Fibroblast of skin of back (primary cell): ENCODE measurements at places on chromosomes 2 and 18.

- no peak for DNase-seq
Measured at GRCh38 chr2:106144621-106145331, 49.3 kb downstream of the UXS1 start.

DNA sequence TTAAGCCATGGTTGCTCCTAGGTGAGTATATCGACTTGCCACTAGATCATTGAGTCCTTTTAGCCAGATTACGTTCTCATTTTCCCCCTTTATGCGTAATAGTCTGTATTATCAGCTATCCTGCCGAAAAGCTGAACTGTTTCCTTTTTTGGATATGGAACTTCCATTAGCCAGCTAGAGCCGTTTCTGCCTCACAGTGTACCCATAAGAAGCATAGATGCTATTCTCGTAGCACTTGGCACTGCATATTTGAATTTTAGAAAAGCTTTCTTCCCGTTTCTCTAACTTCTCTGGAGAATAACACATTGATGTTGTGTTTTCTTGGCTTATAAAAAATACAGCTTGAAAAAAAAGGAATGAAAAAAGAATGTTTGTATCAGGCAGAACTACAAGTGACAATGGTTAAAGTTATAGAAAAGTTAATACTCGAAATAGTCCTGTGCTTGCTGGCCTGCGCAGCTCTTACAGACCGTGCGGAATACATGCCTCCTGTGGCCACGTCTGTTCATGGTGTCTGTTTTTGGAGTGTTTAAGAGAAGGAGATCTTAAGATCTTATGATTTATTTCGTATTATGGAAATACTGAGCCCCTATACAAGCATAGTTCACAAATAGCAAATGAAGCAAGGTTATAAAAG, 710 bp downstream of the DUSP19 start:
- DNase-seq = no peak

DNA sequence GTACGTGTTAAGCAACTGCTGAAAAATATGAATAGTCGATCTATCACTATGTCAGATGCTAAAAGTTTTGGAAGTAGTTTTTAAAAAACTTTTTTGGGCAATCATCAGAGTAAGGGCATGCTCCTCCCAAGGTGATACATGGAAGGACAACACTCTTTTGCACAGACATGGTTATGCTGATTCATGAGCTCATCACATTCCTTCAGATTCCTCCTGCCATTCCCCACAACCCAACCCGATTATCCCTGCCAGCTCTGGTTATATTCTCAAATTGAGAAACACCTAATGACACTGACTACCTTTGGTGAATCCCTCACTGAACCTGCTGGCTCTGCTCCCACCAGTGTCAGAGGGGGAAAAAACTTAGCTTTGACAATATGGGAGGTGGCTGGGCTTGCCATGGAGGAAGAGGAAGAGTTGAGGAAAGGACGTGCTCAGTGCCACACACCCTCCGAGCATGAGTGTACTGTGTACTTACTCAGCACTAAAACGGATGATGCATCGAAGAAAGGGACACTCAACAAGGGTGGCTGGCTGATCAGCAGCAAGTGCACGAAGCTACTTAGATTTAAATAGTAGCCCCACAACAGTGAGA, 83.9 kb upstream of the RNU4ATAC start:
- no peak for DNase-seq

GRCh38 chr2:10220902-10221391, 81.8 kb upstream of the HPCAL1 start:
- DNase-seq = no peak

- DNase-seq = no peak
Measured at GRCh38 chr2:215411941-215412743, 23.7 kb downstream of the FN1 start.

DNA sequence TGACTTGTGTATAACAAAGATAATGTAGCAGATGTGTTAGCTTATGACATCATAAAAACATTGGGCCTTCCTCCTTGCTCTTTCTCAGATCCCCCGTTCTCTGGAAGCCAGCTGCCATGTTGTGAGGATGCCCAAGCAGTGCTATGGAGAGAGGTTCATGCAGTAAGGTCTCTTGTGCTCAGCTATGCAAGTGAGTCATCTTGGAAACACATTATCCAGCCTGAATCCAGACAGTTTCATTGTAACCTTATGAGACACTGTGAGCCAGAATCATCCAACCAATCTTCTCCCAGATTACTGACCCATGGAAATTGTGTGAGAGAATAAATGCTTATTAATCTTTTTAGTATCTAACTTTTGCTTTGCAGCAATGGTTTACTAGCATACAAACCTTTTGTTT, 60.8 kb downstream of the ST6GAL2 start:
- peak; percentile 56 for DNase-seq

- no peak for DNase-seq
Measured at GRCh38 chr2:98142106-98142791, 55.3 kb downstream of the VWA3B start.

DNA sequence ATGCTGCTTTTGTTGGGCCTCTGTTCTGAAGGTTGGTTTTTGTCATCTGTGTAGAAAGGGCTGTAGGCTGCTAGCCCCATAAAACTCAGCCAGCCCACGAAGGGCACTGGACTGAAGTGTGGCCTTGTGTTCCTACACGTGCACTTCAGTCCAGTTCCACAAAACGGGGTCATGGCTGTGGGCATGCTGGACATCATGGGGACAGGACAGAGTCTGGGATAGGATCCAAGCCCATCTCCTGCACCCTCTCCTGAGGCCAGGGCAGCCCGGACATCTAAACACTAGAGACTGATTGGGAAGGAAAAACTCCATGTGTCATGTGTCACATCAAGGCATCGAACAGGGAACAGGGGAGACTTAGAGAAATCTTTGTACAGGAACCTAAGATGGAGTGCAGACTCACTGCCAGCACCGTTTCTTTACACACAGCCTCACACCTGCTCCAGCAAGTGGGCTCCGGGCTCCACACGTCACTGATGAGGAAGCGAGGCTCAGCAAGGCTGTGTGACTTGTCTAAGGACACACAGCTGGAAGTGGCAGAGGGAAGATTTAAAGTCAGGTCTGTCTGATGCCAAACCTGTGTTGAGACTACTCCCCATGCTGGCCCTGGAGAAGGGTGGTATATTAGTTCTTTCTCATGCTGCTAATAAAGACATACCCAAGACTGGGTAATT, 74.8 kb upstream of the BCL2L11 start:
- no peak for DNase-seq

DNA sequence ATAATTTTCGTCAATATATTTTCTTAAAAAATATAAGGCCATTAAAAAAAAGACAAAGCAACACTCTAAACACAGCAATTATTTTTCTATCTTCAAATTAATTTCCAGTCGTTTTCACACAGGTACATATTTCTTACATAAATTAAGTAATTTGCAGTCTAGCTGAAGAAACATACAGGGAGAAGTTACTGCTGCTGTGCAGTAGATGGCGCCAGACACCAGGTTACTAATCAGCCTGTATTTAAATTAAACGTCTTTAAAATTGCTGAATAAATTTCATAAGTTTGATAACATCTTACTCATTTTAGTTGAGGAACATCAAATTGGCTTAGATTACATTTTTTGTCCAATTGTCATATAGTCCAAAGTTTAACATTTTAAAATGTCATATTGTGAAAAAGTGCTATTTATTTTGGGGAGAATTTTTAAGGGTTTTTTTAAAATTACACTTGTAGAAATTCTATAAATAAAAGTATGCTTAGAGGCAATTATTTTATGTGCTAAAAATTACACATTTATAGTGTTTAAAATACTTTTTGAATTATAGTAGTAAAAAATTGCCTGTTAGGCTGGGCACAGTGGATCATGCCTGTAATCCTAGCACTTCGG, 88.4 kb downstream of the PMAIP1 start:
- DNase-seq = peak; percentile 50

DNA sequence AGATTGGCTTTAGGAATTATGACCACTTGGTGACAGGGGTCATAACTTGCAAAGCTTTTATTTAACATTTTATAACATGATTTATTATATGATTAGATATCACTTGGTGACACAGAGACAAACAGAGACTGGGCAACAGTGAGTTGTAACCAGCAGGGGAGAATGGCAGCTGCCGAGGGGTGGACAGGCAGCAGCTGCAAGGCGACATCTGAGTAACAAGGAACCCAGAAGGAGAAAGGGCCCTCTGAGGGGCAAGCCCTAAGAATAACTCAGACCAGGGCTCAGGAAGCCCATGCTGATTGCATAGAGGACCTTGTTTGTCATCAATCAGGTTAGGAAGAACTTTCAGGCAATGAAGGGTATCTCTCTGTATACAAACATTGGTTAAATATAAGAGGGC, 339.9 kb upstream of the SOX11 start:
- DNase-seq = no peak

GRCh38 chr2:45680351-45680967, 29.0 kb downstream of the PRKCE start:
- DNase-seq = no peak

DNA sequence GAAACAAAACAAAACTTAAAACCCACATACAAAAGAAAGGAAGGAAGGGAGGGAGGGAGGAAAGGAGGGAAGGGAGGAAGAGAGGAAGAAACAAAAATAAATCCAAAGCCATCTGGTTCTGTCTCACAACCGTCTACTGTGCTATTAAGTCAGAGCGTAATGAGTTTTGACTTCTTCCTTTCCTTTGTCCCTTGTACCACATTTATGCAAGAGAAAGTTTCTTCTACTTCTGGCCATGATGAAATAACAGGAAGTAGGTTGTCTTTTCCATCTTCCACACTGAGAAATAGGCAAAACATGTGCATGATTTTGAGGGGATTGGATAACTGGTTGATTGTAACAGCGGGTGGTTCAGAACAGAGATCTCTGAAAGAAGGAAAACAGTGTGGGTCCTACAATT, 121.4 kb downstream of the CTAGE1 start:
- DNase-seq = no peak

DNA sequence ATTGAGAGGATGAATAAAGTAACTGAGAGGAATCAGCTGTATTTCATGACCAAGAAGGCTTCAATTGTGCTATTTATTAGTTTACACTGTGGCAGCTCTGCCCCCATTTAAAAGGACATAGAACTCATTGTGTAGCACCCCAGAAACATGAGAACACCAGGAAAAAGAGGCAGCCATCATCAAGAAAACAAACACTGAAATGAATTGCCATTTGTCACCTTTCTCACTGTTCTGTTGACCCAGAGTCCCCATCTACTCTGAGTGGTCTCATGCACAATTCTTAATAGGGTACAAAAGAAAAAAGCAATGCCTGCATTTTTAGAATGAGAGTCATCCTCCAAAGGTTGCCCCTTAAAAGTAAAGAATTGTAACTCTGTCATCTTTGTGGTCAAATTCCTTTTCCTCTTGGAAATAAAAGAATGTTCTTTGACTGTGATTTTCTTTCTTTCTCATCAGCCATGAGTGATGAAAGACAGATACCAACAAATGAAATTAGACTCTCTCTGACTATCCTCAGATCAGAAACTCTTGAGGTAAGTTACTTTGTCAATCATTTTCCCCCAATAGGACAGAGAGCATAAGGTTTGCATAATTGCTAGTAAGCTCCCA, 1941.9 kb upstream of the PIK3C3 start:
- DNase-seq = peak; percentile 39

DNA sequence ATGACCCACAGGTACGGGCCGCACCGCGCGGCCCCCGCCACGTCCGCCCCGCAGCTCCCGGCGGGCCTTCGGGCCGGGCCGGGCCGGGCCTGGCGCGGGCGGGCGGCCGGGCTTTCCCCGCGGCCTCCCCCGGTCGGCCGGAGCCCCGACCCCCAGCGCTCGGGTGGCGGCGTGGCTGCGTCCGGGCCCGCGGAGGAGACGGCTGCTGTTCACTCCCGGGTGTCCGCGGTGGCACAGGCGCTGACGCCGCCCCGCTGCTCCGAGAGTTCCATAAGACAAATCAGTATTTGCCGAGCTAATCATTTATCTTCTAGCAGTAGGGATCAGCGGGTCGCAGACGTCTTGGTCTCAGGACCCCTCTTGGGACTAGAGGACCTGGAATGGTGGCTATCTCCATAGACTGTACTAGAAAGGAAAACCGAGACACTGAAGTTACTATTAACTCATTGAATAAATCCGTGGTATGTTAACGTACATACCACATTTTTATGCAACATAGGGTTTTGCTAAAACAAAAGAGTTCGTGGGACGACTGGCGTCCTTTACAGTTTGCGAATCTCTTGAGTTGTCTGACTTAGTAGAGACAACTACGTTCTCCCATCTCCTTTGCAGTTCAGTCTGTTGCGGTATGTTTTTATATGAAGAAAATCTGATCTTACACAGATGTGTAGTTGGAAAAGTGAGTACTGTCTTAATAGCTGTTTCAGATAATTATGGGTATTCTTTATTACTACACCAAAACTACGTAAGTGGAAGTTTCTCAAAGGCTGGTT, 500 bp downstream of the LIMS1 start:
- DNase-seq = peak; percentile 46

DNA sequence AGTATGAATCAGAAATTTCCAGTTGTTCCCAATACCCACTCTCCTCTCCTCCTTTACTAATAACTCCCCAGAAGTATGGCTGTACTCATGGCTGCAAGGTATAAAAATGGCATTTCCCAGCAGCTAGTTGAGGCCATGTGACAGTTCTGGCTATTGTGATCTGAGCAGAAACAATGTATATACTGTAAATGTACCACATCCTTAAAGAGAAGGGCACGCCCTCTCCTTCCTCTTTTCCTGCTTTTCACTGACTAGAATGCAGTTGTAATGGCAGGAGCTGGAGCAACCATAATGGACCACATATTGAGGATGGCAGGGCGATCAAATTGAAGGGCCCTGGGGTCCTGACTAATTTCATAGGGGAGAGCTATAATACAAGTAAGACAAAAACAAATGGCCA, 211.2 kb downstream of the TNS1 start:
- no peak for DNase-seq

DNA sequence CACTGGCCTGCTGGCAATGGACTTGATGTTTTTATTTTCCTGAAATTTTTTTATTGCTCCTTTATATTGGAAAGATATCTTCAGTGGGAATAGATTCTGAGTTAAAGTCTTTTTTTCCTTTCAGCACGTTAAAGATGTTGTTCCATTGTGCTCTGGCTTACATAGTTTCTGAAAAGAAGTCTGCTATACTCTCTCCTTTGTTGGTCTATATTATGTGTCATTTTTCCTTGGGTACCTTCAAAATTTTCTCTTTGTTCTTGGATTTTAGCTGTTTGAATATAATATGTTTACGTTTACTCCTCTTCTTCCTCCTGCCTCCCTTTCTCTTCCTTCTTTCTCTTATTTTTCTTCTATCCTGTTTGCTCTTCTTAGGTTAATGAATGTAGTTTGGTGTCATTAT, 105.5 kb downstream of the CAPN13 start:
- DNase-seq = no peak

GRCh38 chr2:137924019-137924418, 40.3 kb upstream of the HNMT start:
- DNase-seq = no peak

DNA sequence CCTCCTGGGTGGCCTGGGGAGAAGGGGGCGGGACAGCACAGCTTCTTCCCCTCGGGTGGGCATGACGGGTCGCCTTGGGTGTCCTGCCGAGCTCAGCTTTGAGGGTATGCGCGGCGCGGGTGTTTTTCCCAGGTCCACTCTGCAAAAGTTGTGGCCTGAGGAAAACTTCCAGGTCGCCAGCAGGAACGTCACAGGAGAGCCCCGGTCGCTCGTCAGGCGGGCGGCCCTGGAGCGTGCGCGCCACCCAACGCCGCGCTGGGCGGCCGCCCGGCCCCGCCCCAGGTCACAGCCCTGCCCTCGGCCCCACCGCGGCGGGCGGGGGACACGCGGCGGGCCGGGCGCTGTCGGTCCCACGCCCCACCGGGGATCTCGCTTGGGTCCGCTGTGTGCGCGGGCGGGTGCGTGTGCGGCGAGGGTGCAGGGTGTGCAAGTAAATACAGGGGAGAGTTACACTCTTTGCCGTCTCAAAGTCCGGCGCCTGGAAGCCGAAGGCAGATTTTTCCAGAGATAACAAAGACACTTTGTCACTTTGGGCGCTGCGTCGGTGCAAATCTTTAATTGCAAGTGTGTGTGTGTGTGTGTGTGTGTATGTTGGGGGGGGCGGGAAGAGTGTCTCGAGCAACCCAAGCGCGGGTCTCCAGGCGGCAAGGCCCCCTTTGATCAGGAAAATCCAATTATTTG, 616 bp upstream of the SP5 start:
- no peak for DNase-seq
